D721Med (cell line): ENCODE measurements at places on chromosomes 7 and 10.

DNA sequence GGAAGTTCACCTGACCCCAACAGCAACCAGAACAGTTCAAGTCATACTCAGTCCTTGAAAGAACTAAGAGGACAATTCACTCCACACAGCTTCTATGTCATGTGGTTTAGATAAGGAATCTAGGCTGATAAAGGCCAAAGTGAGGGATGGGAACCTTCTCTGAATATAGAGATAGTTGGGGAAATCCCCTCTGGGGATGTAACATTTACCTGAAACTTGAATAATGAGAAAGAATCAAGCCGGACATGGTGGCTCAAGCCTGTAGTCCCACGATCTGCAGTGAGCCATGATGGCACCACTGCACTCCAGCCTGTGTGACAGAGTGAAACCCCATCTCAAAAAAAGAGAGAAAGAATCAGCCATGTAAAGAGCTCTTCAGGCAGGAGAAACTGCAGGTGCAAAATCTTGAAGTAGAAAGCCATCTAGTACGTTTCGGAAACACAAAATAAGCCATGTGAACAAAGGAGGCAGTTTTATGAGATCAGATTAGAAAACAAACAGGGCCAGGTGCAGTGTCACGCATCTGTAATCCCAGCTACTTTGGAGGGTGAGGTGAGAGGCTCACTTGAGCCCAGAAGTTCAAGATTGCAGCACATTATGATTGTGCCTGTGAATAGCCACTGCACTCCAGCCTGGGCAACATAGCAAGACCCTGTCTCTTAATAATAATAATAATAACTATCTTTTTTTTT lies 4.5 kb upstream of the DNMBP start:
- no peak for DNase-seq

DNA sequence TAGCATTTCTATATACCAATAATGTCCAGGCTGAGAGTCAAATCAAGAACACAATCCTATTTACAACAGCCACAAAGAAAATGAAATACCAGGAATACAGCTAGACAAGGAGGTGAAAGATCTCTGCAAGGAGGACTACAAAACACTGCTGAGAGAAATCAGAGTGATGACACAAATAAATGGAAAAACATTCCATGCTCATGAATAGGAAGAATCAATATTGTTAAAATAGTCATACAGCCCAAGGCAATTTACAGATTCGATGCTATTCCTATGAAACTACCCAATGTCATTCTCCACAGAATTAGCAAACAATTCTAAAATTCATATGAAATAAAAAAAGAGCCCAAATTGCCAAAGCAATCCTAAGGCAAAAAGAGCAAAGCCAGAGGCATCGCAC lies 116.8 kb upstream of the ZNF32 start:
- DNase-seq = no peak

GRCh38 chr10:132113766-132114365 lies 48.1 kb downstream of the JAKMIP3 start:
- DNase-seq = no peak

DNA sequence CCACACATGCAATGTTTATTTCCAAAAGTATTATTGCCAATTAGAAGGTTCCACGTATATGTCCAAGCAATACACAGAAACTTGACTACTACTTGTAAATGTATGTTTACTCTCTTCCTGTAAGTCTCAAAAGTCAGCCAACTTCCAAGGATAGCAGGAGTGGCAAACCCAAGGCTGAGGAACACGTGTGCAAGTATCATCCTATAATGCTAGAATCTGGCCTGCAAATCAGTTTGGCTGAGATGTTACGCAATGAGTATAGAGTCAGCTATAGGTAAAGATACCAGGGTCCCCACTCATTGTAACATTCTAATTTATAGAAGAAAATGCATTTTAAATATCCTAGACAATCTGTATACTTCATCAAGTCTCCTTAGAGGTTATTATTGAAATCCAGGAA lies 34.7 kb downstream of the CYTH3 start:
- DNase-seq = no peak

DNA sequence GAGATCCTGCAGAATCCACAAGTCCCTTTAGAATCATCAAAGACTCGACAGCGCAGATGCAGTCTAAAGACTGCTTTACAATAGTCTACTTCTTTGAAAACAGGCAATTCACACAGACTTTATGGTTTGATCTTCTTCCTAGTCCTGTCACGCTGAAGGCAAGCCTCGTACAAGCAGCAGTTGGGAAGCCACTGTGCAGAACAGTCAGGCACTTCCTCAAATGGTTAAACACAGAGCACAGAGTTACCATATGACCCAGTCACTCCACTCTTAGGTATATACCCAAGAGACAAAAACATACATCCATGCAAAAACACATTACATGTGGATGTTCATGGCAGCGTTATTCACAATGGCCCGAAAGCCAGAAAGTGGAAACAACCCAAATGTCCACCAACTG lies 41.4 kb downstream of the LRRC20 start:
- no peak for DNase-seq

DNA sequence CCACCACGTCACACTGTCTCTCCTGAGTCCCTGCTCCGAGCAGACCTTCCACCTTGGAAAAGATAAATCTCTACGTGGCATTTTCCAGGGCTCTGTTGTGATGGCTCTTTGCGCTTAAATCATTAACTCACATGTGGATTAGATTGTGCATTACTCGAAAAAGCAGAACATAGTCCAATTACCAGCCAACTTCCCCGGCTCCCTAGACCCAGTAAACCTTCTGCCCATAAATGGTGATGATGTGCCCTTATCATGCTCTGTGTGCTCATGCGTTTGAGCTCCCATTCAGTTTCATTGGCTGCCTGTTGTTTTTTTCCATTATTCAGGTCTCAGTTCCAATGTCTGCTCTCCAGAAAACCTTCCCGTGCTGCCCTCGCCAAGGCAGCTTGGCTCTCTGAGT lies 471.2 kb downstream of the GLRX3 start:
- DNase-seq = no peak

GRCh38 chr10:70158113-70158512 lies 11.6 kb upstream of the TYSND1 start:
- no peak for DNase-seq

DNA sequence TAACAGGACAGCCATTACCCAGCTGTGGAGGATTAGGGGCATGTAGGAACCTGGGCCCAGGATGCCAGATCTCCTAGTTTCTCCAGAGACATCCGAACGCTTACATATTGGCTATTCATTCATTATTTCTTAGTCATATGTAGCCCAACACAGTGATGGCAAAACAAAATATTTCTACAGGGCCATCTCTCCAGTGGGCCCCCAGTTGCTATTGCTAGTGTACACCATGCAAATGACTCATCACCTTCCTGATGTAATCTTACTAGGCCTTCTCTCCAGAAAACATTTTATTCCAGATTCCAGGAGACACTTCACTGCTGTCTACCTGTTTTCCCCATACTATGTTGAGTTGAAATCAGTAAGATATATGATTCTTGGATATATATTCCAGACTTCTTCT lies 201.7 kb downstream of the PLXDC2 start:
- DNase-seq = no peak

DNA sequence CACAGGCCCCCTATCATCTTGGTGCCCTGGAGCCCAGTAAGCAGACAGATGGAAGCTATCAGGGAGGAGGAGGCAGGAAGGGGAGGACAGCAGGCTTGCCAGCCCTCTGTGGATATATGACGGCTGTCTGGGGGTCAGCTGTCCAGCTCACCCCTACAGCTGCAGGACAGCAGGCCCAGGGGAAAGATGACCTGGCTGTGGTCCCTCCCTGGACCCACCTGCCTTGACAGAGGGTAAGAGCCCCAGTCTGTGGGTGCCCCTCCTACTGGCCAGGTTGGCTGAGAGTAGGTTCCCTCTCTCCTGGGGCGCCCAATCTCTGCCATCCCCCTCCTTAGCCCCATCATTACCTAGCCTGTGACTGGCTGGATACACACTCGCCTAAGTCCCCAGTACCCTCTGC lies 62.5 kb downstream of the C10orf143 start:
- no peak for DNase-seq

- no peak for DNase-seq
Observed at GRCh38 chr10:92239600-92240288, 51.1 kb downstream of the CPEB3 start.
